ENCODE measurements at places on chromosomes 6 and 20. TPM values are rescaled to one million over a fixed set of nuclear protein-coding genes. Genes with fewer than 3 reads are reported as not detected.

Gene LRRN4
- total RNA-seq = not detected

Gene L3MBTL1
- total RNA-seq = 1.7 TPM

Gene SIRPD
- total RNA-seq = not detected

GRCh38 chr20:51305316-51306052, 237.0 kb downstream of the NFATC2 start:
- DNase-seq = no peak

DNA sequence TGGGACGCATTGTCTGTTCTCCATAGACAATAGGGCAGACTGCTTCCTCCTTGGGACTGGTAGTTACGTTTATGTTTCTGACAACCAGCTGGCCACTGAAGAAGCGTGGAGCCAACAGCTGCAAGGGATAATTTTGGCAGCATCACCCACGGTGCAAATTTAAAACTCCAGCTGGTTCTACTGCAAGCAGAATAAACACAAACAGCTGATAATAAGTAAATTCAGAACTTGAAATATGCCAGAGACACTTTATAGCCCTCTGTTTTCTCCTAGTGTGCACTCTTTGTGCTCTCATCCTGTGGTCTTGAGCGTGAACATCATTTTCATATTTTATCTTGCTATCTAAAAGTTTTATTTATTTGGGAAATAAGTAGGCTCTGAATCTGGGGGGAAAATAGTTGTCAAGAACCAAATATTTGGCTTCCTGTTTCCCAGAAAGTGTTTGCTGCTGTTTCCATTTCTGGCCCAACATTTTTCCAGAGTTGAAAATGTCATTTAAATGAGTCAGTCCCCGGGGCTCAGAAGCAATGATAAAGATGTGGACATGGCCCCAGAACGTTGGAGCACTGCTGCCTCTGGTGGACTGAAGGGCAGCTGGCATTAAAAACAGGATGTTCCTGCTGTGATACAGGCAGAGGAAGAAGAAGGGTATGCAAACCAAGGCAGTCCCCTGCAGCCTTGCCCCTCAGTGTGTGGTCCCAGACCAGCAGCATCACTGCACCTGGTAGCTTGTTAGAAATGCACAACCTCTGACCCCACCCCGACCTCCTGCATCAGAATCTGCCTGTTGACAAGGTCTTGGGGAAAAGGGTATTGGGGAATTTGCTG, 12.5 kb upstream of the THBD start:
- DNase-seq = peak; percentile 88

Measured in dermis microvascular lymphatic vessel endothelial cell (primary cell).